ENCODE measurements at places on chromosomes 3 and 15.

DNA sequence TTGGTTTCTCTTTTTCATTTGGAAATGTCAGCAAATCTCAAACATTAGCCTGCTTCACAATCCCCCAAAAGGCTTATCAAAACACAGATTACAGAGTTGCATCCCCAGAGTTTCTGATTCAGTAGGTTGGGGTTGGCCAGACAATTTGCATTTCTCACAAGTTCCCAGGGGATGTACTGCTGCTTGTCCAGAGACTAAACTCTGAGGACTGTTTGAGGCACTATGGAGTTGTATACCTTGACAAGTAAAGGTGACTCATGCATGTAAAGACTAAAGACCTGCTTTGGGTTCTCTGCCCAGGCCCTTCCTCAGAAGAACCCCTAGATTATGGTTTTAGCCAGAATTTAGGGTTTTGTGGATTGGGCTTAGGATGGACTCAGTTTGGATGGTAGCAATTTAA, 151.1 kb upstream of the ARHGEF26 start:
- DNase-seq, result no peak

DNA sequence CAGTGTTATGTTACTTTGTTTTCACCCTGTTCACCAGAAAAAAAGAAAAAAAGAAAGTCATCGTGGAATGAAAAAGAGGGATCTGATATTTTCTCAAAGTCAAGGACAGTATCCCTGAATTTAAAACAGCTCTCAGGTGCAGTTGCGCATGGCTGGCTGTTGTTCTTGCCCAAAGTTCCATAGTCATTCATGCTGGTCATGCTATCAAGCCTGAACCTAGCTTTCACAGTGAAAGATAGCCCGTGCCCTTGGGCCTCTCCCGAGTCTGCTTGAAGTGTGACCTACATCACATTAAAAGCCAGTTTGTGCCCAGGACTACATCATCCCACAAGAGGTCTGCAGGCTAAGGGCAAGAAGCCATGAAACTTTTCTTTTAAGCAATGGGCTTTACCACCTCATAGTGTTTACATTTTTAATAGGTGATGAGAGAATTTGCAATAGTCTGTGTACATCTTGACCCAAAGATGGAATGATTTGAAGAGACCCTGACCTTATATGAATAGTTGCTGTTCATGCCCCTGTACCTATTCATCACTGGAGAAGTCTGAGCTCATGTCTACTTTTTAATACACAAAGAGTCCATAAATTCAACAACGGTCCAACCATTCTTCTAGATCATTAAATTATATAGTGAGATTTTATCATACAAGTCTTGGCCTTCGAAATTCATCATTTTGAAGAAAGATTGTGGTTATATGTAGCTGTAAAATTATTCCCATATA, 522.5 kb upstream of the MCTP2 start:
- no peak for DNase-seq

DNA sequence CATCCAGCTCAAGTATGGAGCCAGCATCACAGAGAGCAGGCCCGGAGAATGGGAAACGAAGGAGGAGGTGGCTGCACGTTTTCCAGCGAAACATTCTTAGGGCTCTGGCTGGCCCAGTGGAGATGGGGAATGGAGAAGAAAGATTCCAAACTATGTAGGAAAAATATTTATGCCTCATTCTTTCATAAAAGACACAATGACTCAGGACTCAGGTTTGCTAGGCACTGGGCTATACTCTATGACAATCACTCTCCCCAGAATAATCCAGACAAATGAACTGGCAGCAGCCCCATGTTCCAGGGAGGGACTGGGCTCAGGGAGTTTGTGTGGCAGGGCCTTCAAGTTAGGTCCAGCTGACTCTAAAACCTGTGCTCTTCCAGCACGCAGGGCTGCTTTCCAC, 110.8 kb upstream of the RAD18 start:
- DNase-seq, result no peak

DNA sequence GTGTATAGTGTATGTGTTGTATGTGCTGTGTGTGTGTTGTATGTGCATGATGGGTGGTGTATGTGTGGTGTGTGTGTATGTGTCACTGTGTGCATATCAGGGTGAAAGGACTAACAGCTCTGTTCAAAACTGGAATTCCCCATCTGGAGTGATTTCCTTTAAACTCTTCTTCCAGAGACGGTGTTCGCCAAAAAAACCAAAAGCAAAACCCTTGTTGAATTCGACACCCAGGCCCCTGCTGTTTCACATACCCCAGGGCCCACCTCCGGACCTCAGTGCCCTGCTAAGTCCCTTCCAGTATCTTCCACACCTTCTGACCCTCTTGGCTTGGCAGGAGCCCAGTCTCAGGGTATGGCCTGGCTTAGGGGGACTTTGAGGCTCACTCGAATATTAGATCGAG, 44.9 kb upstream of the SEC13 start:
- no peak for DNase-seq

DNA sequence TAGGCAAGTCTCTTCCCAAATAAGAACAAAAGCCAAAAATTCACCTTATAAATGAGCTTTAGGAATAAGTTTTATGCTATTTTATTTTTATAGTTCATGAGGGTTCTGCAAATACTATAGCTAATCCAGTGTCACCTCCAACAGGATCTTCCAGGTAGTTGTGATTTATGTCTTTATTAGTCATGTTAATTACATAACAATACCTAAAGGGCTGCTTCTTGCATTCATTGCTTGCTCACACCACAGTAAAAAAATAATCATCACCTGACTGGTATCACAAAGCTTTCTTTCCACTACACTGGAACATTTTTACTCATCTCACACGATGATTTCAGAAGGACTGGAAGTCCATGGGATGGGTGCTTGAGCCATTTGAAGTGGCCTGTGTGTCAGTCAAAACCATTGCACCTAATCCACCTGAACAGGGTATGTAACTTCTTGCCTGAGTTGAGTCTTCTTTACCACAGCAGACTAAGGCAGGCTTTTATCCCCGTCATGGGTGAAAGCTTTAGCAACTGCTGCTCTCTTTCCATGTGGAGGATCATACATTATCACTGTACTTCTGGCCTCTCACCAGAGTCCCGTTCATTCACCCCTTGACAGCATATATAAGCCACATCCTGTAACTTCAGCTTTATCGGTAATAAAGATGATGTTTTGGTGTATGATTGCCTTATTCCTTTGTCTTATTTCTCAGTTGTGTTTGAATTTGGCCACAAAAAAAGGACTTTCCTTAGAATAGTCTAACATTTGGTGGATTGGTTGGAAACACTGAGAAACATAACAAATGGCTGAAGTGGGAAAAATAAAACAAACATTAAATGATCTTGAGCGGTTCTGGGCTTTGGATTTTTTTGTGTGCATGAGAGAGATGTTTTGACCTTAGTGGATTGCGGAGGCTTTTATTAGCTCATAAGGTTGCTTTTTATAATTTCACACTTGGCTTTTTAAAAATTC, 382.6 kb upstream of the THBS1 start:
- DNase-seq, result no peak

- peak; percentile 64 for DNase-seq
Observed at GRCh38 chr3:53109891-53110771, 20.1 kb downstream of the RFT1 start.

- peak; percentile 10 for DNase-seq
Observed at GRCh38 chr3:155018621-155019330, 61.3 kb upstream of the MME start.

DNA sequence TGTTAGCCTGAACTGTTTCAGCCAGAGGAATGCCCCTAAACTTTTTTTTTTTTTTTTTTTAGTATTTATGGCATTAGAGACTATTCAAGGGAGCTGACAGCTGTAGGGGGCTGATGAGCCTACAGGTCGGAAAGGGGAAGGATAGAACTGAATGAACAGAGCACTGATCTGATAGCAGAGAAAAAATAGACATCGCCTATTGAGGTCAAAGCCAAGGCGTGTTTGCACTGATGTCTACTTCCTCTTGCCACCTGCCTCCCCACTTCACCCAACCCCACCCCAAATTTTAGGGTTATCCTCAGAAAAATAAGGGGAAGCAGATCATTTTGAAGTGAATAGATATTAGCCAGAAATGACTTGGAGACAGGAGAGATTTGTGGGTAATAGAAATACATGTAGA, 3.0 kb upstream of the ZMAT3 start:
- DNase-seq, result peak; percentile 11

- DNase-seq, result no peak
Observed at GRCh38 chr3:124121379-124122312, 129.7 kb upstream of the ROPN1 start.

DNA sequence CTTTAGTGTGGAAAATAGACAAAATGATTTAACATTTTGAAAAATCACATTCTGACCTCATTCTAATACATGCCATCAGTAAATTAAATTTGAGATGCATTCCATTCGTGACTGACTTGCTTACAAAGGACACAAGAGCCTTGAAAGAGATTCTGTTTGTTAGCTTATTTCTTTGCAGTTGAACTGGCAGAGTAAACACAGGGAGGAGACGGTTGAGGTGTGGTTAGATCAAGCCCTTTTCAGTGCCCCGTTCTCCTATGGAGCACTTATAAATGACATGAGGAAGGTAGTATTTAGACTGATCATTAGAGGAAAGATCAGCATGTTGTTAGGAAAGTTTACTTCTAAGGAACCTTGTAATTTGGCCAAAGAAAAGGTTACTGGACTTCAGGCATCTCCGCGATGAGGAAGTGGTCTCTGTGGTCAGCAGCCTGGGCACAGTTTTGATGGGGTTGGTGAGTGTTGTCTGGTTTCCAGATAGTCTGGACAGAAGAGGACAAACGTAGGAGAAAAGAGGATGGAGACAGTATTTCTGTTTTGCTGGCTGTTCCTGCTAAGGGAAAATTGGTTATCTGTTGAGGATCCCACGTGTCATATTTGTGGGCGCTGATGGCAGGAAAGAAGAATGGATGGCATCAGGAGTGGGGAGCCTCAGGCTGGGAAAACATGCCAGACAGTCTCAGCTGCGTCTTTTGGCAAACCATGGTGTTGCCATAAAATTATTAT, 328.9 kb upstream of the TBL1XR1 start:
- peak; percentile 8 for DNase-seq

DNA sequence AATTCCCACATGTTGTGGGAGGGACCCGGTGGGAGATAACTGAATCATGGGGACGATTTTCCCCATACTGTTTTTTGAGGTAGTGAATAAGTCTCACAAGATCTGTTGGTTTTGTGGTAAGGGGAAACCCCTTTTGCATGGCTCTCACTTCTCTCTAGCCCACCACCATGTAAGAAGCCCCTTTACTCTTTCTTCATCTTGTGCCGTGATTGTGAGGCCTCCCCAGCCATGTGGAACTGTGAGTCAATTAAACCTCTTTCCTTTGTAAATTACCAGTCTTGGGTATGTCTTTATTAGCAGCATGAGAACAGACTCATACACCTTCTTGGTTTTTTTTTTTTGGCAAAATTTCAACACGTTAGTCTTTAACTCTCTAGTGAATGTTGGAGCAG, 18.1 kb downstream of the ARL8B start:
- DNase-seq, result no peak

DNA sequence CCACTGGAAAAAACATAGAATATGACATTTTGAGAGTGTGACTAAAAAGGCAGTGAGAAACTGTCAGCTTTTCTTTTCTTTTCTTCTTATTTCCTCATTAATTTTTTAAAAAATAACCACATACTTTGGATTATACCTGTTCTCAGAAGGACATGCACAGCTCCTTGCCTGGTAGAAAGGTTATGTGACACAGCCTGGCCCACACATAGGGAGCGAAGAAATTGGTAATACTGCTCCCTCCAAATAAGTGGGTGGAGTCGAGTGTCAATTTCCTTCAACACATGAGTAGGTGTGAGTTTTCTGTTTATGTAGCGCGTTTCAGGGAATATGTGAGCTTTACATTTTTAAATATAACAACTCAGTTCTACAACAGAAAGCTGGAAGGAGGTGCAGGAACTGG, 28.9 kb upstream of the RAD18 start:
- no peak for DNase-seq

- DNase-seq, result no peak
Observed at GRCh38 chr3:186540835-186541226, 3.3 kb downstream of the CRYGS start.

DNA sequence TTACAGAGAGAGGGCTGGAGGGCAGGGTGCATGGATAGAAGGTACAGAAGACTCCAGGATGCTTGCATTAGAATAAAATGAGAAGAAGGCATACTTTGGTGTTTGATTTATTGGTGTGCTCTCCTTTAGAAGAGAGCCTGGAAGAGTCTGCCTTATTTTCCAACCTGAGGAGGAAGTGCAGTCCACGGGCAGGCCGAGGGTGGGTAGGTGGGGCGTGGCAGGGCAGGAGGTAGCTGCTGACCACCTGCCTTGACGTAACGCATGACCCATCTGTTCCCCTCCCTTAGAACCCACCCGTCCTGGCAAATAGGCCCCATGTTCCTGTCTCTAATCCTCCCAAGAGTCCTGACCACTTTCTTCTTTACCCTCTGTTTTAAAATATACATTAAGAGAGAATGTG, 222.3 kb upstream of the LYSMD4 start:
- no peak for DNase-seq

DNA sequence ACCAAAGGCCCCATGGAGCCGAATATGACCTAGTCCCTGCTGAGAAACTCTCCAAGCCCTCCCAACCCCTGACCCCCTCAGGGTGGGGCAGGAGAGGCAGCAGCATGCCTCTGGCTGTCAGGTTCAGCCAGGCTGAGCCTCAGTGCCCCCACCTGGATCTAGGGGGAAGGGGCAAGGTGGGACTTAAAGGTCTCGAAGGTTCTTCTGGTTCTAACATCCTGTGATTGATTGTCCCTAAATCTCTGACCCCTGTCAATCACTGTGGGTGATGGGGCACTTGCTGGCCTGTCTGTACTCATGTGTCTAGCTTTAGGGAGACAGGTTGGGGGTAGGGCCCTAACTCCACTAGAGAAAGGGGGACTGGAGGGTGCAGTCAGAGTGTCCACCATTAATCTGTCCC, 13.8 kb downstream of the NBEAL2 start:
- DNase-seq, result no peak

DNA sequence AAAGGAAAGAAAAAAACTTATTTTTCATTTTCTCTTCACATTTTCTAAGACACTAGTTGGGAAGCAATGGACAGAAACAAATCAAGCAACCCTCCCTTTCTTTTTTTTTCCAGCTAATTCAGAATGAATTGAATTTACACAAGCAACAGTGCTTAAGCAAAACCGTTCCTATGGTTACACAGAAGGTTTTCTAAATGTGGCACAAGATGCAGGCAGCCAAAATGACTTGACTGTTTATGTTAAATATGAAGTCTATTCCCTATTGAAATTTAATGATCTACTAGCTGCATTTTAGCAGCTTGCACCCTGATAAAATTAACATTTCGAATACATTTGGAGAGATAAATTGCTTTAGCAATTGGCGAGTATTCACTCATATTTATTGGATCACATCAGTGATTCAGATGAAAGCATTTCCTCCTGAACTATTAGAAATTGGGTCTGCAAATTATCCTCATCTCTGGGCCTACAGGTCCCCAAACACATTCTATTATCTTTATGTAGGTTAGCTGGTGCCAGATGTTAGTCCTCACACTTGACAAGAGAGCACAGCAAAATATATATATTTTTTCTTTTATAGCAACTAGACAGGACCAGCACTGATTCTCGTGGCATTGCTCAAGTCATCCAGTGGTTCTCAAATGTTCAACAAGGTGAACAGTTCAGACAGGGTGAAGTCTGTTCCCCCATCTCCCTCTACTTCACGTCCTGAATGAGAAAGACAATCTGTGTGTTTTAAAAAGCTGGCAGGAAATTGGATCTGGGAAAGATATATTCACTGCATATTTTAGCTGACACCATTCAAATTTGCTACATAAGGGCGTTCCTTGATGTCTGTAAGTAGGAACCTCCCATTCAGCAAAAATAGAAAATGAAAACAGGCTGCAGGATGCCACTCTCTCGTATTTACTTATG, 463.6 kb upstream of the KCNMB2 start:
- no peak for DNase-seq
